ENCODE measurements at places on chromosomes 3 and 15.

- DNase-seq = no peak
These were observed 274 bp upstream of the ZCWPW2 start for GRCh38 chr3:28348265-28348628.

DNA sequence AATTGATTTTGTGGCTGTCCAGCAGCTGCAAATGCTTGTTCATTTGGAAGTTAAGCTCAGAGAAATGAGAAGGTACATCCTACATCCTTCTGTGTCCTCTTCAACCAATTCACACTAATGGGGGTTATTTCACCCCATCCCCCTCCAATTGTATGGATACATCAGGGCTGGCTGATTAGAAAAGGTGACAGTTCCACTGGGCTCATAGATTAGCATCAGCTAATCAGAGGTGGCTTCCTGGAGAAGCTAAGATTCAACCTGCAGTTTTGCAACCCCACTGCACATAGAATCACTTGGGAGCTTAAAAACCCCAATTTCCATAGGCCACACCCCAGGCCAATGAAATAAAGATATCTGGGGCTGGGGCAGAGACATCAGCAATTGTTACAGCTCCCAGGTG lies 217.7 kb upstream of the TLE3 start:
- no peak for DNase-seq

GRCh38 chr3:65020281-65021160 lies 332.7 kb upstream of the ADAMTS9 start:
- no peak for DNase-seq

DNA sequence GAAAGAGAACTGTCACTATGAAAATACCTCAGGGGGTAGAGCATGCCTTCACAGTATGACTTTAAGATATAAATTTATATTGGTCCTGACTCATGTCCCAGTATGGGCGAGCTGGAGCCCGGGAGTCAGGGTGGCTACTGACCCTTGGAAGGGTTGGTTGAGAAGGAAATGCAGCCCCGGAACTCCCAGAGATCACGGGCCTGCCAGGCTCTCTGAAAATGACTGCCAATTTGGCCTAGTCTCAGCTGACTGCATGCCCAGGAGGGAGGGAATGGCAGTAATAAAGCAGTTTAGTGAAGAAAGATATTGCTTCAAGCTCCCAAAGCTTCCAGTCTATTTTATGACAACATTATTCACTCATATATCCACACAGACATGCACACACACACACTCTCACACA lies 299.0 kb downstream of the NR2F2 start:
- no peak for DNase-seq

- DNase-seq = no peak
These were observed 38.7 kb downstream of the ANXA2 start for GRCh38 chr15:60358935-60359682.

DNA sequence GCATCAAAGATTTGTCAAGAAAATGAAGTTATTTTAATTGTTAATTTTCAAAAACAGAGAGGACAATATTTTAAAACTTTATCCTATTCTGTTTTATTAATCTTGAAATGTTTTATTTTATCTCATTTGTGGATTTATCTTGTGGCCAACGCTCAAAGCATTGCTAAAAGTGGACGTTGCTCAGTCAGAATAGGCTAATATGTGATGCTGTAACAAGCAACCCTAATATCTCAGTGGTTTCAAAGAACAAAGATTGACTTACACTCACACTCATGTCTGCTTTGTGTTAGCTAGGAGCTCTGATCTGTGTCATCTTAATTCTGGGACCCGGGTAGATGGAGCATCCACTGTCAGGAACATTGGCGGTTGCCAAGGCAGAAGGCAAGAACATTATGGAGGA lies 86.0 kb upstream of the PLCL2 start:
- no peak for DNase-seq

DNA sequence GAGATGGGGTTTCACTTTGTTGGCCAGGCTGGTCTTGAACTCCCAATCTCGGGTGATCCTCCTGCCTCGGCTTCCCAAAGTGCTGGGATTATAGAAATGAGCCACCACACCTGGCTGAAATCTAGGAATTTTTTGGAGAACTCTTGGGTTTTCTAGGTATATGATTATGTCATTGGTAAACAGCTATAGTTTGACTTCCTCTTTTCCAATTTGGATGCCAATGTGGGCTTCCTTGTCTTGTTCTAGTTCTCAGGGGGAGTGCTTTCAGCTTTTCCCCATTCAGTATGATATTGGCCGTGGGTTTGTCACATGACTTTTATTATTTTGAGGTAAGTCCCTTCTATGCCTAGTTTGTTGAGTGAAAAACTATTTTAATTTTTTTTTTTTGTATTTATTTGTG lies 17.9 kb downstream of the KCNMB3 start:
- DNase-seq = no peak

DNA sequence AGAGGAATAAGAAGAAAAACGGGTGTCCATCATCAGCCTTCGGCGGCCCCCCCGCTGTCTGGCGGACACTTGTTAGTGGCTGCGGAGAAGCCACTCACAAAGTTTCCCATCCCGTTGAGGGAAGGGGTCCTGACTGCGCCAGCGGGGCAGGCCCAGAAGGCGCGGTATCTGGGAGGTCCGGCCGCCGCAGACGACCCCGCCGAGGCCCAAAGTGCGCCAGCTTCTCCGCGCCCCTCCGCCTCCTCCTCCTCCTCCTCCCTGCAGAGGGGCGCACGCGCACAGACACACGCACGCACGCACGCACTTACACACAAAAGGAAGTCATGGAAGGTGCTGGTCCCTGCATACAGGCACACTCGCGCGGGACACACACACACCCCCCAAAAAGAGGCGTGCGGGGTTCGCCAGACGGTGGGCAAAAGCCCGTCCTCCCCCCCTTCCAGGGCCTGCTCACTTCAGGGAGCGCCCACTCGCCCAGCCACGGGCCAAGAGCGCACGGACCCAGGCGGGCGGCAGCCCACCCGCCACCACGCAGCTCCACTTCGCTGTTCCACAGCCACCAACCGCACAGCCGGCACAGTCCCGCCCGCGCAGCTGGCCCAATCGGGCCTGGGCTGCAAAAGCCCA lies 18.0 kb downstream of the ZNF148 start:
- peak; percentile 76 for DNase-seq

- no peak for DNase-seq
These were observed 3.9 kb downstream of the CAMK1 start for GRCh38 chr3:9765865-9766264.

GRCh38 chr3:146781606-146782005 lies 176.5 kb upstream of the PLSCR5 start:
- no peak for DNase-seq

DNA sequence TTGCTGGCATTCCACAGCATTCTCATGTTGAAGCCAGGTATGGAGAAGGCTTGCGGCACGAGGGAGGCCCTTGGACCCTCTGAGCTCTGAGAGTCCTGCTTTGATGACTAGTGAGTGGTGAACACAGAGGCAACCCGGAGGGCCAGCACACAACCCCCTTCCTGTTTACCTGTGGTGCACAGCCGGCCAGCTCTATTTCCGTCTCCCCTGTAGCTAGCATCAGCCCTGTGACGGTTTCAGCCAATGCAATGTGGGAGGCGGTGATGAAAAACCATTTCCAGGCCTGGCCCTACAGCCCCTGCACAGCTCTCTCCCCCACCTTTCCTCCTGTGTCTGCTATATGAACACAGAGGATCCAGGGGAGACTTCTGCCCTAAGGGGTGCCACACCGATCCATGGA lies 76.8 kb upstream of the KLHL25 start:
- DNase-seq = no peak

DNA sequence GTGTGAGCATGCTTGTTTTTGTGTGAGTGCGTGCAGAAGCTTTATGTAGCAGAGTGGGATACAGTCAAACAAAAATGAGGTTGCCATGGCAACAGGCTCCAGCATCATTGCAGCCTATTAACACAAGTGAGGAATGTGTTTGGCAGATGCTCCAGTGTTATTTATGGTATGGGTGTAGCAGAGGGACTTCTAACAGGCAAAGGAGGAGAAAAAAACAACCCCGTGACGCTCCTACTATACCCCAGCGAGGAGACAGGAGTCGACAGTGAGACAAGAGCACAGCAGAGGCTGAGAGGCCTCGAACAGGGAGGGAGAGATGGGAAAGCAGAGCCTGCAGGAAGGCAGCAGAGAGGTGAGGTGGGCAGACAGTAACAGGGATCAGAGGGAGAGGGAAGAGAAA lies 4.9 kb downstream of the ADCY5 start:
- no peak for DNase-seq

- no peak for DNase-seq
These were observed 133.4 kb upstream of the BHLHE40 start for GRCh38 chr3:4845882-4846281.

GRCh38 chr3:133956353-133956752 lies 60.7 kb upstream of the RAB6B start:
- no peak for DNase-seq
